ENCODE measurements at places on chromosomes 1 and 21.

- DNase-seq: no peak
Observed at GRCh38 chr1:92484472-92485380, 2.0 kb downstream of the GFI1 start.

GRCh38 chr1:199121047-199121446, 482.2 kb downstream of the PTPRC start:
- no peak for DNase-seq

GRCh38 chr21:15063814-15064575, 805 bp downstream of the NRIP1 start:
- DNase-seq: no peak

DNA sequence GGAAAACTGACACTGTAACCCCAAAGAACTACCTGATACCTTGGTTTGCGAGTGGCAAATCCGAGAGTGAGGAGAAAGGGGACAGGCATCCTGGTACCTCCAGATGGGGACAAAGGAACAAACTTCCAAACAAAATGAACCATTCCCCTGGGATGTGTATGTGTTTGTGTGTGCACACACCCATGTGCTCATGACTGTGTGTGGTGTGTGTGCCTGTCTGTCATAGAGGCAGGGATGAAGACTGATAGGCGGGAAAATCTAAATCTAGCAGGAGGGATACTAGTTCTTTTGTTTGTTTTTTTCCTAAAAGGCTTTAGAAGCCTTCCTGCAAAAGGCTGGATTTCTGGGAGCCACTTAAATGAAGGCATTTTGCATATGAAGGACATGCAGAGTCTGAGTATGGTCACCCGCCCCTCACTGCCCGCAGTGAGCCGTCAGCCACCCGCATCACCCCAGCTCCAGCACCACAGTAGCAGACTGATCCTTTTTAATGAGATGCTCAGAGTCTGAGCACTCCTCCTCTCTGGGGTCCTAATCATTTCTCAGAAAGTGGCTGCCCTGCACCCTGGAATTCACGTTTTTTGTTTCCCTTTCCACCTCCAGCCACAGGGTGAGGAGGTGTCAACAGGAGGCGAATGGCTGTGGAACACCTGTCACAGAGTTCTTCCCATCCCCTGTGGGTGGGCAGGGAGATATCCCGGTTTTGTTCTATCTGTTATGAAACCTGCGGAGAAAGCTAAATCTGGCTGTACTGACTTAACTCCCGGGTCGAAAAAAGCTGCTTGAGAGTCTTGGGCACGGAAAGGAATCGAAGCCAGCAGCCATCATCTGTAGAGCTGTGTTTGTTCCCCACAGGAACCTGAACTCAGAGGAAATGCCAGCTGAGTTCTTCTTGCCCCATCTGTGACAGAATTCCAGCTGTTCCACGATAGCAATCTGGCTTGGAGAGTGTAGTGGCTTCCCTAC, 34.9 kb downstream of the UTP25 start:
- DNase-seq: no peak

- peak; percentile 25 for DNase-seq
Observed at GRCh38 chr1:117339866-117340700, 27.2 kb upstream of the MAN1A2 start.

DNA sequence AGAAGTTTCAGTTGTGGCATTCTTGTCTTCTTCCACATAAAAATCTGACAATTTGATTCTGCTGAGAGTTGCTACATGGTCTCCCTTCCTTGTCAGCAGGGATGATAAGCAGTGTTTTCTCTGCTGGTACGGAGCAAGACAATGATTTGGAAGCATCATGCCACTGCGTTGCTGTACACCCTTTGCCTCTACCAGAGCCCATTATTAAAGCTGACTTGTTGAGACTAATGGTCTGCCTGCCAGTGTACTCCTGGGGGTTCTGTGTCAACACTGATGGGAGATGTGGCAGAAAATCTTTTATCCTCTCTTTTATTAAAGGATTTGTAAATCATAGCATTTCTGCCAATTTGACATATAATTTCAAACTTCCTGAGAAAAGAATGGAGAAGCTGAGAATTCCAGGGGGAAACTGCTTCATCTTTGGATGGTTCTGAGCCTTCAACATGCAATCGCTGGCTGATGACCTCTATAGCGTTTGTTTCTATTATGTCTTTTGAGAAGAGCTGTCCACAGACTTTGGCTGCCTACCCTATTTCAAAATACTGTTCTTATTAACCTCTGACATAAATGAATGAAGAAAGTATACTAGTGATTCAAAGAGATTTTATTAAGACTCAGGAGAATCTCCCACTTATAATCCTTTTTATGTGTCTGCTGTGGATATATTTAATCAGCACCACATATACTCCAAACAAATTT, 47.9 kb upstream of the DYNLT5 start:
- peak; percentile 36 for DNase-seq

DNA sequence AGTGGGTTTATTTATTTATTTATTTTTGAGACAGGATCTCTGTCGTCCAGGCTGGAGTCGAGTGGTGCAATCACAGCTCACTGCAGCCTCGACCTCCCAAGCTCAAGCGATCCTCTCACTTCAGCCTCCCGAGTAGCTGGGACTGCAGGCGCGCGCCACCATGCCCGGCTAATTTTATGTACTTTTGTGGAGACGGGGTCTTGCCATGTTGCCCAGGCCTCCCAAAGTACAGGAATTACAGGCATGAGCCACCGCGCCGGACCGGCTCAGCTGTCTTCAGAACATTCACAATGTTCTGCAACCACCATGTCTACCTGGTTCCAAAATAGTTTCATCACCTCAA, 406 bp upstream of the DNAJC8 start:
- DNase-seq: no peak

- DNase-seq: peak; percentile 83
Observed at GRCh38 chr1:169511316-169512005, 25.7 kb upstream of the SLC19A2 start.

- DNase-seq: no peak
Observed at GRCh38 chr1:76177615-76178014, 103.1 kb downstream of the ST6GALNAC3 start.

DNA sequence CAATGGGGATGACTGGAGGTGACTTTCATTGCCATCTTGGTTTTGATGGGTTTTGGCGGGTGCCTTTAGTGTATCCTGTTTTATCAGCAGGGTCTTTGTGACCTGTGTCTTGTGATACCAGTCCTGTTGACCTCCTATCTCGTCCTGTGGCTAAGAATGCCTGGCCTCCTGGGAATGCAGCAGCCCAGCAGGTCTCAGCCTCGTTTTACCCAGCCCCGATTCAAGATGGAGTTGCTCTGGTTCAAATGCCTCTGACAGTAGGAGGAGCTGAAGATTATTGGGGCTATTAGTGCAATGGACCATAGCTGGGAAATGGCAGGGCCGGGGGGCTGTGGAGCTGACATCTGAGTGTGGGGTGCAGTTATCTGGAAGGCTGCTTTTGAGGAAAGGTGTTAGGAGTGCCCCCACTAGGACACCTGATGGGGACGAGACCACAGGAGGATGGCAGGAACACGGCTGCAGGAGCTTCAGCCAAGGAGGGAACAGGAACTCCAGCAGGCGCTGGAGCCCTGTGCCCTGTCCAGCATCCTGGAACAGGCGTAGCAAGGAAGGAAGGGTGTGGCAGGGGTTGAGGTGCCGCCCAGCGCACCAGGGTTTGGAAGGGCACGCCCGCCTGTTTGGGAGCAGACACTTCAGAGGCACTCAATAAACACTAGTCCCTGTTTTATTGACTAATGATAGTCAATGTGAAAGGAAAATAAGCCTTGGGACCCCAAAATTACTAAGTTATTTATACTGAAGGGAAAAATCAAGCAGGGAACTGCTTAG, 15.3 kb upstream of the AGPAT3 start:
- no peak for DNase-seq

GRCh38 chr1:42173961-42174735, 9.6 kb upstream of the GUCA2A start:
- DNase-seq: no peak
